Stimulated activated CD4-positive, alpha-beta T cell treated with anti-CD3 and anti-CD28 coated beads, Interleukin-1b, Interleukin-23, amount 100 ng/mL, for 1 hour (primary cell): ENCODE measurements at places on chromosomes 12 and 14.

DNA sequence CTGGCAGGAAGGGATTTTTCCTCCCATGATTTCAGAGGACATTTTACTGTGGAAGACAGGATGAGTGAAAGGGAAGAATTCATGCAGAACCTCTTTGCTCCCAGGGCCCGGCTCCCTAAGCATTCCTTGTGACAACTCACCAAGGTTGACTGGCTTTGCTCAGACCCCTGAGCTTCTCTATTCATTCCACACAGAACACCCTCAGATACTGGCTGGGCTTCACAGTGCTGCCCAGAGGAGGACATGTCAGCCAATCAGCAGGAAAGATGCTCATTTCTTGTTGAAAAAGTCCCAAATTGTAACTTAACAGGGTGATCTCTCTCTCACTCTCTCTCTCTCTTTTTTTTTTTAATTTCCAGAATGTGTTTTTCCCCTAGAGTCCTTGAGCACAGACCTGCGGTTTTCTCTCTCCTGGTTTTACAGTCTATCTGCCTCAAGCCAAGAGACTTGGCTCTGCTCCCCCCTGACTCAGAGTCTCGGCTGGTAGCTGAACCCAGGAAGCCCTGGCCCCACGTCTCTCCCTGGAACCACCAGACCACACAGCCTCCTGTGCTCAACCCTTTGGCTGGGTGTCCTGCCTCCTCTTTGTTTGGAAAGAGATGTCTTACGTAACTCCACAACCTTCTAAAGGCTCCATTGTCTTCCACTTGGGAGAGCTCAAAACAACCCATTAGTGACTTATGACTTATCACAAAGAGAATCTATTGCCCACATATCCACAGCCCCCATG lies 43.9 kb downstream of the SSPN start:
- no peak for DNase-seq

GRCh38 chr12:6222078-6222654 lies 22.0 kb downstream of the CD9 start:
- no peak for DNase-seq

DNA sequence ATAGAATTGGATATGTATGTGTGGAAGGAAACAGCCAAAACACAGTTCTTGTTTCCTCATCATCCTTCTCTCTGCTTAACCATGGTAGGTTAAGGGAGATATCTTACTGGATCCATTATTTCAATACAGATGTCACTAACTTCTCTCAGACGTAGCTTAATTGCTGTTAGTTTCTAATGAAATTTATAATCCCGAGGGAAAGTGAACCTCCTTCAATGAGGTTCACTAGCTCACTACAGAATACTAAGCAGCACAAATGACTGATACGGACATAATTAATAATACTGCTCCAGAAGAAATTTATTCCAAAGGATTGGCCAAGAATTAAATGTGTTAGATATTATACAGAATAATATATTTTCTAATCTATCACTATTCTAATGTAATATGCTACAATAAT lies 28.6 kb upstream of the PTPRO start:
- DNase-seq = no peak

- DNase-seq = no peak
Observed at GRCh38 chr12:10802587-10802986, at the start of gene TAS2R7. Gene TAS2R7 (minus strand): TSS chr12:10802627. CDS start chr12:10802570, 57 bp downstream.

- no peak for DNase-seq
Observed at GRCh38 chr12:99709116-99709515, 61.6 kb downstream of the GARIN6 start.

- DNase-seq = no peak
Observed at GRCh38 chr12:45503899-45504298, 225.6 kb upstream of the ARID2 start.

GRCh38 chr12:120588948-120589930 lies 8.0 kb upstream of the POP5 start:
- no peak for DNase-seq

GRCh38 chr14:88352698-88353097 lies 29.6 kb upstream of the KCNK10 start:
- DNase-seq = no peak

DNA sequence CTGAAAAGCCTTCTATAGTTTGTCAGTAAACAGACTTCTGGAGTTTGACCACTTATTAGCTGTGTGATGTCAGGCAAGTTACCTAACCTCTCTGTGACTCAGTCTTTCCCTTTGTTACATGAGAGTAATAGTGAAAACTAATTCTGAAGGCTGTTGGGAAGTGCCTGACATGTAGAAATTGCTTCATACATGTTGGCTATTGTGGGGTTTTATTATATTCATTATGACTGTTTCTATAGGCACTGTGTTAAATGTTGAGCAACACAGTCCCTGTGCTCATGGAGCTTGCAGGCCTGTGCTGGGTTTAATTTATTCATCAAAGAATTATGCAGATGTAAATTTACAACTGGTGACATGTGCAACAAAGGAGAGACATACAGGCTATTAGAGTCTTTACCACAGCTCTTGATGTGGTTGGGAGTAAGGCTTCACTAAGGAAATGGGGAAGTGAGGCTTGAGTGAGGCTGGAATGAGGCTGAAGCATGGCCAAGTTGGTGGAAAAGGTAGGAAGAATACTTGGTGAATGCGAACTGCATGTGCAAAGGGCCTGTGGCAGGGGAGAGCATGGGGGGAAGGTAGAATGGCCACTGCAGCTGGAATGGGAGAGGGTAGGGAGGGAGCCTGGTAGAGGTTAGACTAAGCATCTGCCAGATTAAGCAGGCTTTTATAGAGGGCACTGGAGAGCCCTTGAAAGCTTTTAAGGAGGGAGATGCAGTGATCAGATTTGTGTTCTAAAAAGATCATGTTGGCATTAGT lies 236.4 kb upstream of the CRY1 start:
- DNase-seq = no peak

- DNase-seq = no peak
Observed at GRCh38 chr12:91565246-91565645, 382.6 kb upstream of the DCN start.

DNA sequence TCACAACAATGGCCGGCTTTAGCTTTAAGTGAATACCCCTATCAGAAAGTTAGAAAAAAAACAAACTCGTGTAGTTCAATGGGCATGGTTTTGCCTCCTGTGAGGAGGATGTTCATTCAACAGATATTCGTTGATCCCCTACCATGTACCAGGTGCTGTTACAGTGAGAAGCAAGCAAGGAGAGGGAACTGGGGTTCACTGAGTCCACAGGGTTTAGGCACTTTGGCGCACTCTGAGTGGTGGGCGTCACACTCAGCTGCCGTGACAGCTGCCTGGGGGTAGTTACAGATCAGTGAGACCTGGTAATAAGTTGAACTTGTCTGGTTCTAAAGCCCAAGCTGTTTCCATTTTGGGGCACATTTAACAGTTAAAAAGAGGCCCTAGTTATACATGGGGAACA lies 74.2 kb downstream of the PAPOLA start:
- DNase-seq = no peak

DNA sequence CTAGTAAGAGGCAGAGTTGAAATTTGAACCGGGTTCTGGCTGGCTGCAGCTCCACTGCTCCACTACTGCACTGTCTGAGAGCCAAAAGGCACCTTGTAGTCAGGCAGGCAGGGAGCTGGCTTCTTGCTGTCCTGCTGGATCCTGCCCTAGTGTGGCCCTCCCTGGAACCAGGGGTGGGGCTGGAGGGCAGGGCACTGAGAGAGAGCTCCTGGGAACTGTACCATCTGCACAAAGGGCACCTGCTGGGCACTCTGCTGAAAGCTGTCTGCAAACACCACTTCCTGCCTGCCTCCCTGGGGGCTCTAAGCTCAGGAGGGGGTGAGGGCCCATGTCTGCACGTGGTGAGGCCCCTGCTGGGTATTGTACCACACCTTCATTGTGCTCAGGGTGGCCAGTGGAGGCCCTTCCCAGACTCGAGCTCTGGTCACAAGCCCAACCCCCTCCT lies 19.0 kb upstream of the TCL1B start:
- DNase-seq = no peak

DNA sequence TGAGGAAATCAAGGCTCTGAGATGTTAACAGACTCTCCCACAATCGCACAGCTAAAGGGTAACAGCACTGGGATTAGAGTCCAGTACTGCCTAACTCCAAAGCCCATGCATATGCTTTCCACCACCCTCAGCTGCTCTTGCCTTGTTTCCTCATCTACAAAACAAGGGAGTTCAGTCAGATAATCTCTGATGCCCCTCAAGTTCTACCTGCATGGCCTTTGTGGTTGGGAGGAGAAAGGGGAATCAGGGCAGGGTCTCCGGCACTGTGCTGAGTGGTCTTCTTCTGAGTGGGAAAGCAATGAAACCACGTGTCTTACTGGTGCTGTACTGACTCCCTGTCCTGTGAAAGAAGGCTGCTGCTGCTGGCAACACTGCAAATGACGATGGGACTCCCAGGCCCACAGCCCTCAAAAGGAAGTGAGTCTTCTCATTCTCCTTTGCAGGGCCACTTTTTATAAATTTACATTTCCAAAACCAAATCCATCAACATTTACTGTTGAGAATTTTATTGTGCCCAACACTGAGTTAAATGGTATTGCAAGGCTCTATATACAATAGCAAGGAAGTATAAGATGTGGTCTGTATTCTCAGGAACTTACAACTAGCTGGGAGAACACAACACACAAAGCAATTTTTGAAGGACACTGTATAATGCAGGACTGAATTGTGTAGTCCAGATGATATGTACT lies 19.7 kb upstream of the DUSP16 start:
- DNase-seq = no peak

DNA sequence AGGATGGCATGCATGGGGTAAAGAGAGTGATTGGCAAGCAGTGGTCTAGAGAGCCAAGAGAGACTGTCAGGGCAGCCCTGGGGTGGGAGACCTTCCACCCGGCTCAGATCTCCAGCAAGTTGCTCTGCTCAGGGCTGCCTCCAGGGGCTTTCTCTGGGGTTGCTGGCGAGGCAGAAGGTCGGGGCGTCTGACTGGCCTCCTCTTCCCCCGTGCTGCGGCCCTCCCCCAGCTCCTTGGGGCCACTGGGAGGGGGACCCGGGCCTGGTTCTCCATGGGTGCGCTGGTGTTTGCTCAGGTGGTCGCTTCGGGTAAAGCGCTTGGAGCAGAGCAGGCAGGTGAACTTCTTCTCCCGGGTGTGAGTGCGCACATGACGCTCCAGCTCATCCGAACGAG lies 6.6 kb upstream of the AAAS start:
- no peak for DNase-seq

DNA sequence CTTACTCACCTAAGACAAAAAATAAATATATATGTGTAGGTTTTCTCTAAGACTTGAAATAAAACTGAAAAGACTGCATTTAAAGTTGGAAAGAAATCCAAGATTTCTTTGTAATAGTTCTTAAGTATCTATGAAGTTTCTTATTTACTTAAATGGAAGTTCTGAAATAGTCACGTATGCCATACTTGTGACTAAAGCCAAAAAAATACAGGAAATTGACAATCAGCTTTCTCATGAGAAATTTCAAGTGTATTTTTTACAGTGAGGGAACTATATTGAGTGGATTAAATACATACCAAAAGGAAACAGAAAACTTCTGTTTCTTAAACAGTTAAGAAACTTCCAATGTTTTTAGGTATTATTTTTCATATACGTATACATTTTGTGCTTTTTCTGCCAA lies 188.1 kb downstream of the DPY19L2 start:
- no peak for DNase-seq

DNA sequence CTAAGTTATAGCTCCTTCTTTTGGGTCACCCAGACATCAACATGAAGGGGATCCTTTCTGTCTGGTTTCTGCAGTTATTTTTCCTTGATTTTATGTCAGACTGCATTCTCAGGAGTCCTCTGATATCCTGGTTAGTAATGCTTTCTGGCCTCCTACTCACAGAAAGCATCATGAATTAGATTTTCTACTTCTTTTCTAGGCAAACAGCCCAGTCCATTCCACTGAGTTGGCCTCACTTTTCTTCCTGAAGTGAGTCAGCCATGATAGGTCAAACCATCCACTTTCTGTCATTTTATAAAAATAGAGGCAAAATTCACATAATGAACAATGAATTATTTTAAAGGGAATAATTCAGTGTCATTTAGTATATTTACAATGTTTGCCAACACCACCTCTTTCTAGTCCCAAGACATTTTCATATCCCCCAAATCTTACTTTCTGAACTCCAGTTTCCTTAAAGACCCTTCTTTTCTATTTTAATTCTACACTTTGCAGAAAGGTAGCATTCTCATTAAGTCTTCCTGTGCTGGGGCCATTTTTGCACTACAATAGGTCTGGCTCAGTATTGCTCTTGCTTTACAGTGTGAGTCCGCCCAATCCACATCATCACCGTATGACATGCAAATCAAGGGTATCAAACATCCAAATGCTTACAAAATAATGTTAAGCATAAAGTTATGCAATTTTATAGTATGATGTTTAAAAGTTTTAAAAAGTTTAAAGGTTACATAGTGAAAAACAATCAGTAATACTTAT lies 95.1 kb downstream of the UNC79 start:
- no peak for DNase-seq

GRCh38 chr12:106183735-106184134 lies 45.0 kb upstream of the NUAK1 start:
- no peak for DNase-seq

GRCh38 chr14:100299238-100299560 lies 7.0 kb downstream of the SLC25A29 start:
- DNase-seq = no peak

- DNase-seq = no peak
Observed at GRCh38 chr12:76030341-76031080, 1.1 kb downstream of the PHLDA1 start.

DNA sequence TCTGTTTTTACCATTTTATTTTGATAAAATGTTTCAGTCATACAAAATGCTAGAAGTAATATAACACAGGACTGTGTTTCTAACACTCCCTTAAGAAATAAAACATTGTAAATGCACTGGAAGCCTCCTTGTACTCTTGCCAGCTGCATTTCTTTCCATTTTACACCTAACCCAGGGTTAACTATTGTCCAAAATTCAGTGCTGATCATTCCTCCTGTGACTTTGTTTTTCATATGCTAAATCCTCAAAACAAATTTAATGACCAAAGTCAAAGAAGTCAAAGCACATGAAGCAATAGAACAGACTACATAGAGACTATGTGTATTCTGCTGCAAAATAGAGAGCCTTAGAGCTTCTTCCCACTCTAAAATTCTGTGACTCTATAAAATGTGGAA lies 420.3 kb upstream of the PRICKLE1 start:
- no peak for DNase-seq

GRCh38 chr14:89041257-89041582 lies 216.8 kb downstream of the TTC8 start:
- no peak for DNase-seq

GRCh38 chr14:95515596-95516552 lies 576 bp downstream of the SYNE3 start:
- DNase-seq = peak; percentile 44

DNA sequence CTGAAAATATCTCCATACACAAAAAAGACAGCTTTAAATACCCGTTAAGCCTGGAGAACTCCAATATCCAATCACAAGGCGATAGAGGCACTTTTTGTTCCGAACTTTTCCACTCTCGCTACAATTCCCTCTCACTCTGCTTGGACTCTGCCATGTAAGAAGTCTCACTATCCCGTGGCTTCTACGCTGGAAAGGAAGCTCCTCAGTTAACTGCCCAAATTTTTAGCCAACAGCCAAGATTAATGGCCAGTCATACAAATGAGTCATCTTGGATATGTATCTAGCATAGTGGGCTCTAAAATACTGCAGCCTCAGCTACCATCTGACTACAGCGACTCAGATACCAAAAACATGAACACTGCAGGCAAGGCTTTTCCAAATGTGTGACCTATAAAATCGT lies 45.5 kb upstream of the RERGL start:
- no peak for DNase-seq

- no peak for DNase-seq
Observed at GRCh38 chr14:22164616-22165015, 424.4 kb downstream of the DAD1 start.

GRCh38 chr14:58151133-58152013 lies 640 bp downstream of the ARMH4 start:
- no peak for DNase-seq

GRCh38 chr12:5451251-5451650 lies 19.3 kb downstream of the NTF3 start:
- no peak for DNase-seq
